Bladder microvascular endothelial cell (primary cell): ENCODE measurements at places on chromosomes 3 and 15. TPM values are rescaled to one million over a fixed set of nuclear protein-coding genes. Genes with fewer than 3 reads are reported as not detected.

Gene ENTPD3
- total RNA-seq: not detected in 2 replicates

Gene PTH1R
- 0.06 and 0.32 TPM in 2 replicates for total RNA-seq

Gene ACKR2
- 0.16 and 6.9 TPM in 2 replicates for total RNA-seq

Gene GASK1A
- under 0.01 TPM in 1 of 2 replicates, not detected in the other for total RNA-seq

Gene CLDN18
- not detected in 2 replicates for total RNA-seq
